ENCODE measurements at places on chromosomes 1 and 21.

- DNase-seq: no peak
Observed at GRCh38 chr1:93679546-93679945, 2.1 kb downstream of the BCAR3 start.

- no peak for DNase-seq
Observed at GRCh38 chr1:220928320-220928719, 49.1 kb downstream of the HLX start.

- no peak for DNase-seq
Observed at GRCh38 chr1:15326691-15327588, 79.9 kb downstream of the FHAD1 start.

DNA sequence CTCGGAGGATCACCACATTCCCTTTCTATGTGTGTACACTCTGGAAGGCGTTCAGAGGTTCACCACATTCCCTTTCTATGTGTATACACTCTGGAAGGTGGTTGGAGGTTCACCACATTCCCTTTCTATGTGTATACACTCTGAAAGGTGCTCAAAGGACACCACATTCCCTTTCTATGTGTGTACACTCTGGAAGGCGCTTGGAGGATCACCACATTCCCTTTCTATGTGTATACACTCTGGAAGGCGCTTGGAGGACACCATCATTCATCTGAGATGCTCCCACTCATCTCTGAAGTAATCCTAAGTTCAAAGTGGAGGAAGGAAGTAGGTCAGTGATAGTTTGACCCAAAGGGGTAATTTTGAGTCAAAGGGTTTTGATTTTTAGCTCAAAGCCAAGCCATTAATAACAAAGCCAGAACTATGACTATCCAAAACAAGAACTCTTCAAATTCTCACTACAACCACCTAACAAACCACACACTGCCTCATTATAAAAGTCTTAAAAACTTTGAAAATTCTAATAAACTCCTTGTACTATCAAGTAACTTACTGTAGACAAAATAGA is 32.9 kb downstream of the NRIP1 start:
- no peak for DNase-seq

DNA sequence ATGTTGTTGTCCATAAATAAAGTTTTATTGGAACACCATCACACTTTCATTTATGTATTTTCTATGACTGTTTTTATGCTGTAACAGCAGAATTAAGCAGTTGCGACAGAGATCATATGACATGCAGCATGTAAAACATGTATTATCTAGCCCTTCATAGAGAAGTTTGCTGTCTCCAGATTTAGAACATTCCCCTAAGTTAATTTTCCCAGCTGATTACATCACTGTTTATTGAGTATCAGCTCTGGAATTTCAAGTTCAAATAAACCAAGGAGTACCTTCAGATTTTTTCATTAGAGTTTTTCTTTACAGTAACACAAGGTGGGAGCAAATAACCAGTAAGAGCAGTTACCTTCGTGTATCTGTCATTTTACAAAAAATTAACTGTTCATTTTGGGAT is 792.8 kb downstream of the USP25 start:
- DNase-seq: no peak

DNA sequence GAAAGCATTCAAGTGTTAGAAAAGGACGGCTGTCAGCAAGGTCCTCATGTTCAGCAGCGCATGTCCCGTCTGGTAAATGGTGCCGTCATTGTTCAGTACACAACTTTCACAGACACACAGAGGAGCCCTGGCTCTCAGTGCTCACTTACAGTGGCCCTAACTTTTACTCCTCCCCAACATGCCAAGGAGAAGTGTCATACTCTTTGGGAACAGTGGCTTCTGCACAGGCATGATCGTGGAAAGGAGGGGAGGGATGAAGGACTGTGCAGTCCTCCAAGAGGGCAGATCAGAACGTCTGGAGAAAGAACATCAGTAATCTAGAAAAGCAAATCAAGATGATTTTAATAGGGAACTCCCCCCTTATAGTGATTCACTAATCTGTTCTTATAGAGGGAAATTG is 3.8 kb upstream of the GRHL3 start:
- no peak for DNase-seq

DNA sequence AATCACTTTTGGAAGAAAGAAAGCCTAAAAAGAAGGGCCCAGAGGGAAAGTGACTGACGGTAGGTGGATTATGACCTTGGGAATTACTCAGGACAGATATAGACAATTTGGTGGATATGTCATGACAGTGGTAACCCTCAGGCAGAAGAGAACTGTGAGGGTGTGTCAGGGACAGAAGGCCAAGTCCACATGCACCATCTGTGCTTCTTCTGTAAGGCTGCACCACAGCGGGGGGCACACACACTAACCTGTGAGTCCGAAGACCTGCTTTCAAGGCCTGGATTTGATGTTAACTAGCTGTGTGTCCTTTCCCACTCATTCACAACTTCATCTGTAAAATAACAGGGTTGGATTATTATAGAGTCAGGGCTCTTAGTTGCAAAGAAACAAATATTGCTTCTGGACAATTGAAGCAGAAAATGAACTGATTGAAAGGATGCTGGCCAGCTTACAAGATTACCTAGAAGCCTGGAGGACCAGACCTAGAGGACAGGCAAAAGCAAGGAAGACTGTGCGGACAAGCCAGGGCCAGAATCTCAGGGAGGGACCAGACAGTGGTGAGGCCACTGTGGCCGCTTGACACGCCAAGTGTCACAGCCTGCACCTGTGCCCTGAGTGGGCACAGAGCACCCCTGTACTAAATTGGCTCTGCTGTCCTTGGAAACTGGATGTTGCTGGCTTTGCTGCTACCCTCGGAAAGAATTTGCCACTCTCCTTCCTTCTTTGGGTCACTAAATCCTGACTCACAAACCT is 34.7 kb upstream of the USP24 start:
- DNase-seq: no peak

- DNase-seq: no peak
Observed at GRCh38 chr1:168693872-168694238, 35.2 kb downstream of the DPT start.

GRCh38 chr1:85001742-85002141 is 4.8 kb upstream of the MCOLN2 start:
- DNase-seq: no peak

- no peak for DNase-seq
Observed at GRCh38 chr1:112099979-112100378, 110.5 kb upstream of the KCND3 start.

DNA sequence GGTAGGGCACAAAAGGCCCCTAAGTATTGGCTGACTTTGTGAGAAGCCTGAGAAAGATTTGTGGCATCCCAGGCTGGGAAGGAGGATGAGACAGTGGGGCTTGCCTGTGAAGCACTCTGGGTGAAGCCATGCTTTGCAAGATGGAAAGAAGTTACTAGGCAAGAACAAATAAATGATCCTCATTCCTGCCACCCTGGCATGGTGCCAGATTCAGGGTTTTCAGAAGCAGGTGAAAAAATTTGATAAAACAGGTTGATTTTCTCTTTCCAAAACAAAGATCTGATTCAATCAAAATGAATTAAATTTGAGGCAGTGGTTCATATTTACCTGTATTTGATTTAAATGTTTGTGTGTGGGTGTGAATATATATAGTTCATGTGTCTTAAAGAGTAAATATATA is 386.9 kb upstream of the PROX1 start:
- no peak for DNase-seq

DNA sequence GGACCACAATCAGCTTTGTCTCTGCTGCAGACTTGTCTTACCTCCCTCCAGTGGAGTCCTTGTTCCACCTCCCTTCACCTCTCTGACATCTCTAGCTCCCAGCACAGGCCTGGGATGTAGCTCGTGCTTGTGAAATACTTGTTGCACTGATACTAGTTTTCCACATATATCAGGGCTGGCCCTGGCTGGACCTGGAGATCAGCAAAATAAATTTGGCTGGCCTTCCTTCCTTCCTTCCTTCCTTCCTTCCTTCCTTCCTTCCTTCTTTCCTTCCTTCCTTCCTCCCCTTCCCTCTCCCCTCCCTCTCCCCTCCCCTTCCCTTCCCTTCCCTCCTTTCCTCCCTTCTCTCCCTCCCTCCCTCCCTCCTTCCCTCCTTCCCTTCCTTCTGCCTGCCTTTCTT is 196.5 kb downstream of the HIVEP3 start:
- DNase-seq: no peak

GRCh38 chr1:168164771-168165170 is 14.0 kb upstream of the TIPRL start:
- DNase-seq: no peak

GRCh38 chr1:191086910-191087309 is 609.2 kb upstream of the BRINP3 start:
- no peak for DNase-seq

- DNase-seq: no peak
Observed at GRCh38 chr1:79005945-79006344, 585 bp downstream of the ADGRL4 start.

- DNase-seq: no peak
Observed at GRCh38 chr1:217614200-217614712, 16.6 kb downstream of the GPATCH2 start.

DNA sequence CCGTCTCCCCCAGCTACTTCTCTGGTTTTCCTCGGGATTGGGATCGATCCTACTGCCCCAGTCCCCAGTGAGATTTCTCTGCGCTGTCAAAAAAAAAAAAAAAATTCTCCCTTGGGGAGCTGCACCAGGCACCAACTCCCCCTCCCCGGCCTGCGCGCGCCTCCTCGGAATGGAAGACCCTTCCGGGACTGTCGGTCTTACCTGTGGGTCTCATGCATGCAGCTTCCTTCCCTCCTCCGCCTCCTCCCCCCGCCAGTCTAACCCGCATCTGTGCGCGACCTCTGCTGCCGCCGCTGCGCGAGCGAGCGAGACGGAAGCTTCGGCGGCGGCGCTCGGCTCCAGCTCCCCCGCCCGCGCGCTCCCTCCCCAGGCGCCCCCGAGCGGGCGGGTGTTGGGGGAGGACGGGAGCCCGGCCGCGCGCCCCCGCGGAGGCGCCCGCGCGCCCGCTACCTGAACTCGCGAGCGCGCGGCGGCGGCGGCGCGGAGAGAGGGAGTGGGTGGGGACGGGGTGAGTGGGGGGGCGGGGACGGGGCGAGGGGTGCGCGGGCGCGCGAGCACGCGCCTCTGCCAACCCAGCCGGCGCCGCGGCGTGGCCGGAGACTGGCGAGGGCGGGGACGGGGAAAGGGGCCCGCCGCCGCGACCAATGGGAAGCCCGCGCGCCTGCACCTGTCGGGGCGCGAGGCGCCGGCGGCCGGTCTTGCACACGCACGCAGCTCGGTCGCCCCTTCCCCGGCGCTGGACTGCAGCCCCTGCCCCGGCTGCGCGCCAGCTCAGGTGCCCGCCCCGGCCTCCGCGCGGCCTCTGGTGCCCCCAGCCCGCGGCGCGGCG is at the start of gene SUSD4:
Gene SUSD4 (minus strand): TSS at position 321 of the 829 bp plus-strand sequence. CDS start 751 bp downstream, outside the sequence.
- peak; percentile 45 for DNase-seq
